ENCODE measurements at places on chromosomes 4 and X. TPM values are rescaled to one million over a fixed set of nuclear protein-coding genes. Genes with fewer than 3 reads are reported as not detected.

GATA1 gene
- not detected for total RNA-seq

GC gene
- not detected for total RNA-seq

MAGEB1 gene
- total RNA-seq: not detected

ARFIP1 gene
- 20.3 TPM for total RNA-seq

DNA sequence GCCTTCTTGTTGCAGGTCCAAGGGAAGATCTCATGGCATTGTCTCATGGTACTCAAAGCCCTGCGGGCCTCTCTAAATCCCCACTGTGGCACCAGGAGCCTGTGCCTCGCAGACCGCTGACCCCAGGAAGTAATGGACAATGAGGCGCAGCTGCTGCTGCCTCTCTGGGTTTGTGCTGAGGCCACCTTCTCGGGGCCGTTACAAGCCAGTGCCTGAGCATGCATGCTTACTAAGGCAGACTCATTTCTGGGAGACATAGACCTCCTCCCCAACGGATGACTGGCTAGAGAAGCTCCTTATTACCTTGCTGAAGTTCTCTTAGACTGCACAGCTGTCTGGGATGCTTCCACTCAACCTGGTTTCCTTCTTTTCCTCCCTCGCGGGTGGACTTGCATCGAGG, 1.3 kb downstream of the BDH2 start:
- H3K27me3 ChIP-seq: no peaks in the 10 kb centered on the region
- H3K4me1 ChIP-seq: peaks cover 22% of the 10 kb centered on the region
- peak overlapping the region; percentile 78 for H3K4me3 ChIP-seq

DNA sequence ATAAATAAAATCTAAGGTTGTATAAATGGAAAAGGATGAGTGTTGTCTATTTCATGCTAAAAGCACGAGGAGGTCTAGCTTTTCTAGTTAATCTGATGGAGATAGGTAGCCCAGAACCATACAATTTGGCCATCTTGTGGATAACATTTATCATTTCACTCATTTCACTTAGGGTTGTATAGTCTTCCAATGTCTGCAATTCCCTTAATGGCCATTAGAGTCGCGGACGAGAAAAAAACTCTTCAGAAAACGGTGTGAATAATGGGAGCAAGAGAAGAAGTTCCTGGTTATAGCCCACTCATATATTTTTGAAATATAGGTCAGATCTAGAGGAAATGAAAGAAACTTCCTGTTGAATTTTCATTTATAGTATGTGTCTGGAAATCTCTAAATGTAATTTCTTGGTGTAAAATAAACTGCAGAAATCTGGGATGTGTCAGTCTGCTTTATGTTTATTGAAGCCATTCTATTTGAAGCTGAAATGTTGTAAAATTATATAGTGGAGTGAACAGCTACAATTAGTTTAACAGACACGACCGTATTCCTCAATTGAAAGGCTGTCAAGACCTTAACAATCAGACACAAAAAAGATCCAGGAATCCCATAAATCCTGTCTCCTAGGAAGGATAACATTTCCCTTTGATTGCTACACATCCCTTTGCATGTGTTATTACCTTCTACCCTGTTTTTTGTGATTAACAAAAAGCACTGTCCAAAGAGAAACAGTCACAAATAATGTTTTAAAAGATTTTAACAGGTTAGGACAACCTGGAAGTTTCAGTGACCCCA, 47.7 kb upstream of the MGST2 start:
- no peak overlapping the region for H3K4me3 ChIP-seq
- H3K27ac ChIP-seq: no peak overlapping the region
- H3K4me1 ChIP-seq: no peaks in the 10 kb centered on the region
- DNase-seq: no peak
- H3K27me3 ChIP-seq: no peaks in the 10 kb centered on the region
- no peaks in the 10 kb centered on the region for H3K36me3 ChIP-seq

DNA sequence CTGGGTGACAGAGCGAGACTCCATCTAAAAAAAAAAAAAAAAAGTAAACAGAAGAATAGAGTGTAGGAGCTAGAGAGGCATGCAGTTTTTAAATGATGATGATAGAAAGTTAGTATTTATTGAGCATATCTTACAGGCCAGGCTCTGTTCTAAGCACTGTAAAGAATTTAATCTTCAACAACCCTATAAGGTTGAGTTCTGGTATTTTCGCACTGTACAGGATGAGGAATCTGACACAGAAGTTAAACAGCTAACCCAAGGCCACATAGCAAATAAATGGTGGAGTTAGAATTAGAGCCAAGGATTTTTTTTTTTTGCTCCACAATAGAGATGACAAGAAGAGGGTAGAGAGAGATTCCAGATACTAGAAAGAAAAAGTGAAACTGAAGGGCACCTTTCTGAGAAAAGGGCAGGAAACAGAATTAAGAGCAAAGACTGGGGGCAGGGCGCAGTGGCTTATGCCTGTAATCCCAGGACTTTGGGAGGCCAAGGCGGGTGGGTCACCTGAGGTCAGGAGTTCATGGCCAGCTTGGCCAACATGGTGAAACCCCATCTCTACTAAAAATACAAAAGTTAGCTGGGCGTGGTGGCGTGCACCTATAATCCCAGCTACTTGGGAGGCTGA, 56.1 kb downstream of the KLHL5 start:
- peak overlapping the region; percentile 44 for H3K4me3 ChIP-seq
- H3K36me3 ChIP-seq: peaks cover 58% of the 10 kb centered on the region
- no peaks in the 10 kb centered on the region for H3K27me3 ChIP-seq
- peak; percentile 55 for DNase-seq
- H3K27ac ChIP-seq: peak overlapping the region; percentile 91

DNA sequence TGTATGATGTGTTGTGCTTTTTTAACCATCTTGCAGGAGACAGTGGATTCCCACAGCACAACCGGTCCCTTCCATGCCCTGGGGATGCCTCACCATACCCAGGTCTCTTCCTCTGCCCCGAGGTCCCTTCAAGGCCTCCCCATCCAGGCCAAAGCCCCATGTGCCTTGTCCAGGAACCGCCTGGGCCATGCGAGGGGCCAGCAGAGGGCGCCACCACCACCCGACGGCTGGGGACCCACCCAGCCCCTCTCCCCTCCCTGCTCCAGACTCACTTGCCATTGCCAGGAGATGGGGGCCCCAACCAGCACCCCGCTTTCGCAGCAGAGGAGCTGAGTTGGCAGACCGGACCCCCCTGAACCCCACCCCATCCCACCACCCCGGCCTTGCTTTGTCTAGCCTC, 485.5 kb downstream of the TRAM1L1 start:
- H3K27ac ChIP-seq: no peak overlapping the region
- DNase-seq: no peak
- H3K4me1 ChIP-seq: no peaks in the 10 kb centered on the region
- H3K36me3 ChIP-seq: no peaks in the 10 kb centered on the region

GRCh38 chr4:38889143-38889542, 21.5 kb downstream of the FAM114A1 start:
- peaks cover 16% of the 10 kb centered on the region for H3K4me1 ChIP-seq
- no peaks in the 10 kb centered on the region for H3K27me3 ChIP-seq
- DNase-seq: no peak
- peak overlapping the region; percentile 33 for H3K27ac ChIP-seq

- H3K4me3 ChIP-seq: no peak overlapping the region
- H3K27me3 ChIP-seq: no peaks in the 10 kb centered on the region
- no peak for DNase-seq
- no peak overlapping the region for H3K27ac ChIP-seq
- H3K36me3 ChIP-seq: no peaks in the 10 kb centered on the region
Observed at GRCh38 chrX:38986586-38986985, 185.3 kb downstream of the MID1IP1 start.

DNA sequence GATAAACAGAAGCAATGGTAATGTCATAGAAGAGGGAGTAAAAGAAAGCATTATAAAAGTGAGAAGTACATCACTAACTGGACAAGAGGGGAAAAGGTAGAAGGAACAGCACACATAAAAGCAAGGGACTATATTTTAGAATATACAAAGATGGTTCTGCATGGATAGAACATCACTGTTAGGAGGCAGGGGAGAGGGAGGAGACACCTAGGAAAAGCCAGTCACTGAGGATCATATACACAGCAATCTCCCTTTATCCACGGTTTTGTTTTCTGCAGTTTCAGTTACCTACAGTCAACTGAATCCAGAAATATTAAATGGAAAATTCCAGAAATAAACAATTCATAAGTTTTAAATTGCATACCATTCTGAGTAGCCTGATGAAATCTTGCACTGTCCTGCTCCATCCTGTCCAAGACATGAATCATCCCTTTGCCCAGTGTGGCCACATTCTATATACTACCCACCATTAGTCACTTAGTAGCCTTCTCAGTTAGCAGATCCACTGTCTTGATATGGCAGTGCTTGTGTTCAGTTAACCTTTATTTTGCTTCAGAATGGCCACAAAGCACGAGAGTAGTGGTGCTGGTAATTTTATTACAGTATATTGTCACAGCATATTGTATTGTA, 74.2 kb downstream of the PPA2 start:
- no peak overlapping the region for H3K27ac ChIP-seq
- no peaks in the 10 kb centered on the region for H3K27me3 ChIP-seq
- no peak for DNase-seq
- H3K36me3 ChIP-seq: peaks cover 27% of the 10 kb centered on the region

Data from activated CD8-positive, alpha-beta T cell treated with anti-CD3 and anti-CD28 coated beads, Interleukin-2, amount 10 ng/mL, durations not matched to agents 7 days and 5 days (primary cell).